ENCODE measurements at places on chromosomes 2 and 18.

DNA sequence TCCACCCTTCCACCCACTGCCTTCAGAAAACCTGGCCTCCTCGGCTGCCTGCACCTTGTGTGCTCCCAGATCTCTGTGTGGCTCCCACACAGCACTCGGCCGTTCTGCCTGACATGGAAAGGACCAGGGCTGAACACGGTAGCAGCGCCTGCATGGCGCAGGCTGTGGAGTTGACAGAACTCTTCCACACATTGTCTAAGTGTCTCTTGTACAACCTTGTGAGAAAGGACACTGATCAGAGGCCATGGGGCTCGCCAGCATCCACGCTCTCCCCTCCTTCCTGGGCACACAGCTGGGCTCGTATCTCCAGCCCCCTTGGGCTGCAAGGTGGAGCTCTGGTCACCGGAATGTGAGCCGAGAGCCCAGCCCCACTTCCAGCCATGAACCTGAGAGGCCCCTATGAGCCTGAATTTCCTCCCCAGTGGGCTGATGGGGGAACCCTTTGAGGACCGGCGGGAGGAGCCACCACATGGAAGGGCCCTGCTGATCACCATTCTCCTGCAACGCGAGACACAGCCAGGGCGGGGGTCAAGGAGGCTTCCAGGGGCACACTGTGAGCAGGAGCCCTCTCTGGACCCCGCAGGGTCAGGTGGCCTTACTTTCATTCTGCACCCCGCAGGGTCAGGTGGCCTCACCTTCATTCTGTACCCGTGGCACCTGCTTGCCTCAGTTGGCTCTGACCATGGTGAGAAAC lies 314.2 kb upstream of the MYT1L start:
- DNase-seq = no peak

DNA sequence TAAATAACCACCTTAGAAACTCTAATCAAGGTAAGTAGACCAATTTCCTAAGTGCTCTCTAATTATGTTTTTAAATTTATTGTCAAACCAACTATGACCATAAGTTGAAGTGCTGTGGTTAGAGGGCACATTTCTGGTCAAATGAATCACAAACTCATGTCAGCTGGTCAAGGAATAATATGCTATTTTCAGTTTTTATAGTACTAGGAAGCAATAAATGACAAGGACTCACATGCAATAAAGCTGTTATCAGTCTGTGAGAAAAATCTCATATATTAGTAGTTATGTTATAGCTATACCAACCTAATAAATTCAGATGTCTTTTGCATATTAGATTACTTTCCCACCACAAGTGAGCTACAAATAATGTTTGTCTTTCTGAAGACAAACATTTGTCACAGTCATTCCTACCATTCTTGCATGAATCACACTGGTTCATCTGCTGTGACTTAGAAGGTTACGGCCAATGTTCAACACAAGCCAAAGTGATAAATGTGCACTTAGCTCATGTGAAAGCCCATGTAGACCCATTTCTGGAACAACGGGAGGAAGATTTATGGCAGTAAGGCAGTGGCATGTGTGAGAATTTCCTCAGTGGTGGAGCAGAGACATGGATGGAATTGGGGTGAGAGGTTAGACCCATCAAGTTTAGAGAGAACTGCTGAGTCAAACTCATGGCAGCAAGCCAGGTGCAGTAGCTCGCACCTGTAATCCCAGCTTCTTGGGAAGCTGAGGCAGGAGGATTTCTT lies 27.4 kb upstream of the CCNYL1 start:
- no peak for DNase-seq

- no peak for DNase-seq
These were observed 42.3 kb upstream of the ALPP start for GRCh38 chr2:232336241-232336736.

- DNase-seq = no peak
These were observed 115.7 kb upstream of the LRATD1 start for GRCh38 chr2:14516844-14517243.

GRCh38 chr2:55345064-55345463 lies 74.6 kb downstream of the CCDC88A start:
- no peak for DNase-seq

GRCh38 chr2:173122936-173123335 lies 47.3 kb downstream of the MAP3K20 start:
- DNase-seq = no peak

GRCh38 chr2:239438995-239439753 lies 38.4 kb upstream of the HDAC4 start:
- no peak for DNase-seq

- DNase-seq = peak; percentile 38
These were observed 908 bp downstream of the STAT1 start for GRCh38 chr2:191012845-191013681.

DNA sequence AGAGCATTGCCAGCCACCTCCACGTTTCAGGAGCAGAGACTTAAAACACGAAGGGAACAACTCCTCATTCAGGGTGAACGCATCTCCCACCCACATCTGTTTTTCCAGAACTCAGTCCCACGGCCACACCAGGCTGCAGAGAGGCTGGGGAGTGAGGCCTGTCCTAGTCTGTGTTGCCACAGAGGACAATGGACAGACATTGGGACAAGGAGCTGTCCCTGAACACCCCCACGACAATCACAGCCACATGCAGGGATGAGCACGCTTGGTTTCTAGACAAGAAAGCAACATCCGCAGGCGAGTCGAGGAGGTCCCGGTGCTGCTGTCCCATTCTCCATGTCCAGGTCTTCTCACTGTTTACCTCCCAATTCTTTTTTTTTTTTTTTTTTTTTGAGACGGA lies 167.4 kb downstream of the EIPR1 start:
- no peak for DNase-seq

GRCh38 chr2:65804777-65805176 lies 372.4 kb upstream of the SPRED2 start:
- no peak for DNase-seq

GRCh38 chr2:101026923-101027469 lies 24.9 kb downstream of the RPL31 start:
- no peak for DNase-seq

DNA sequence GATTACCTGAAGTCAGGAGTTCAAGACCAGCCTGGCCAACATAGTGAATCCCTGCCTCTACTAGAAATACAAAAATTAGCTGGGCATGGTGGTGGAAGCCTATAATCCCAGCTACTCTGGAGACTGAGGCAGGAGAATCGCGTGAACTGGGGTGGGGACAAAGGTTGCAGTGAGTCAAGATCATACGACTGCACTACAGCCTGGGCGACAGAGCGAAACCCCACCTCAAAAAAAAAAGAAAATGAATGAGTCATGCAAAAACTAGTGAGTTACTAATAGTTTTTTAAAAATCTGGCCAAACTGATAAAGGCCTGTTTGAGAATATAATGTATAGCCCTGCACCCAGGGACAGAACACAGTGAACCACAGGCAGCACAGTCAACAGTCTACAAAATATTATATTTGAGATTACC lies 17.5 kb downstream of the AFG3L2 start:
- DNase-seq = no peak

DNA sequence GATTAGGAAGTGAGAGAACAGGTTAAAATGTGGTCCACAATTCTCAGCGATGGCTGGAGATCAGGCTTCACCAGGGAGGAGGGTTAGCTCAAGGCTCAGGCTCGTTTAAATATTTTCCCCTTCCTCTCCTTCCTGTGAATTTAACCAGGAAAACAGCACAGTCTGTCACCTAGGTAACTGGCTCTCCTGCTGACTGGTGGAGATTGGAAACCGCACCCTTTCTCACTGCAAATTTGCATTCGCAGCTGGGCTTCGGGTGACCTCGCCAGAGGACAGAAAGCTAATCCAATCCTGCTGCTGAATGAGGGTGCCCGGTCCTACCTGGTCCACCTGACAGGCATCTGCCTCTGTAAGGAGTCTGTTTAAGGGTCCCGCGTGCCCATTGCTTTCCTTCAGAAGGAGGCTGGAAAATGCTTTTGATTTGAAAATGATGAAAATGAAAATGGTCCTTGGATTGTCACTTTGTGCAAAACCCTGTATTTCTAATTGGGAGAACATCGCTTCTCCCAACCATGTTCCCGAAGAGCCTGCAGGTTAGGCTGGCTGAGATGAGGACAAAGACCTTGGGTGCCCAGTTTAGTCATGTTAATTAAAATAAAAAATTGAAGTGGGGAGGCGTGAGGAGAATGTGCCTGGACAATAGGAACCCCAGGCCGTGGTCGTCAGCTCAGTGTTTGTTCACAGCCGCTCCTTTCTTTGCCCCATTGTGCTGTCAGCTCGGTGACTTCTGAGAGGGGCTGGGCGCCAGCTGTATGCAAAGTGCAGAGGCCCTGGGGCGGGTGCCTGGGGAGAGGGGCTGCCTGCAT lies 43.4 kb upstream of the MTCL1 start:
- peak; percentile 15 for DNase-seq

GRCh38 chr2:3260959-3261358 lies 116.7 kb downstream of the EIPR1 start:
- DNase-seq = no peak

DNA sequence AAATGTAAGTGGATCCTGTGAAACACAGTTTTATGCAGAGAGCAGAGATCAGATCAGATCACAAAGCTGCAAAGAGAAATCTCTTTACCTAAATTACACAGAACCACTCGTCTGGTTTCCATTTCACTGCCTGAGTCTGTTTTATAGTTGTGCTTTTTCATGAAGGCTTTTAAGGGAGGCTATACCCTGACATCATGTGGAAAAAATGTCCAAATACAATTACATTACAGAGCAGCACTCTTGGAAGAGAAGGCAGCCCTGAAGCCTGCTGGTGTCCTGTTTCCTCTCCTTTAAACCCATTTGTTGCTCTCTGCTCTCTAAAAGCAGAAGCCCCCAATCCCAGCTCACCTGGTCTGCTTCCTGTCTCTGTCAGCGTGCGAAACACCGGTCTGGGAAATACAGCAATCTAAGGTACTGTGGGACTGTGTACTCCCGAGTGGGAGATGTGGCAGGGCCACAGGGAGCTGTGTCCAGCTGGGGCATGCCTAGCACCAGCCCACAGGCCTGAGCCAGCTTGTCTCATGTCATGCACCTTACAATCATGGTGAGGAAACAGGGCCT lies 24.8 kb upstream of the ZFP36L2 start:
- DNase-seq = no peak

GRCh38 chr2:172437419-172438341 lies 10.3 kb downstream of the ITGA6 start:
- DNase-seq = peak; percentile 55

DNA sequence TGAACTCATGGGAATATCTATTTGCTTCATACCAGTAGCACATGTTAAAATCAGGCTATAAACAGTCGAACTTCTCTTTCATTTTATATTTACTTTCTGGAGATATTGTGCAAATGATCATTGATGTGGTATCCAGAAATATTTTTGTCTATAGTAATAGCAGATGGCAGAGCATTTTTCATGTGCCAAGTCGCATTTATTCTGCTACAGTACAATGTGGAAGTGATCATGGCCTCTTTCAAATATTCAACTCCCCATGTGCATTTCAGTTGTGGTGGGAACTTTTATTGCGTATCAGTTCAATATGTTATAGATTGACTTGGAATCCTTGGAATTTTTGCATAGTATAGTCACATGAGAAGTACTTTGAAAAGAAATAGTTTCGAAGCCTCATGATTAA lies 57.4 kb downstream of the RHBDD1 start:
- DNase-seq = no peak

DNA sequence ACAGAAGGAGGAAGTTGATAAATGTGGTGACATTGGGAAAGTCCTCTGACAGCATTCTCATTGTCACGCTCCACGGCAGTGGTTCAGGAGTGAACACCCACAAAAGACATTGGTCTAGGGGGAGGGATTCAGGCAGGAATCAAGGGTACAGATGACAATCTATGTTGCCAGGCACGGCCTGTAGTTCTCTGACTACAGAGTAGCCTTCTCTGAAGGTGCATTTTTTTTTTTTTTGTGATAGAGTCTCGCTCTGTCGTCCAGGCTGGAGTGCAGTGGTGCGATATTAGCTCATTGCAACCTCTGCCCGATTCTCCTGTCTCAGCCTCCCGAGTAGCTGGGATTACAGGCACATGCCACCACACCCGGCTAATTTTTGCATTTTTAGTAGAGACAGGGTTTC lies 7.4 kb upstream of the MOB1A start:
- peak; percentile 87 for DNase-seq

GRCh38 chr2:112818094-112818902 lies 18.3 kb downstream of the IL1B start:
- DNase-seq = no peak

DNA sequence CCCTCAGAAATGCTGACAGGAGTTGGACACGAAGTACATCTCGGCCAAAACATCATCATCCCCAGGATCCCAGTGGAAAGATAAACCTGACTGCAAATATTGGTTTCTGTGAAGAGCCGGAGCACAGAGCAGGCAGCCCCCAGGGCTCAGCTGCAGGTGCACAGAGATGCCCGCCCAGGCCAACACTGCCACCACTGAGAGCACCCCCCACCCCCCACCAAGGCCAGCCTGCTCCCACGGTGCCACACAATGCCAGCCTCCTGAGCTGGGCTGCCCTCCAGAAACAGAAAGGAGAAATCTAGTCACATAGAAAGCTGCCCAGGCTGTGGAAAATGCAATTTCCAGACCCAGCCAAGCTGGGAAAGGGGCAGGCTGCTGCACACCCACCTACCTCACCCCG lies 71.7 kb downstream of the GALNT14 start:
- no peak for DNase-seq

GRCh38 chr2:184646177-184646576 lies 47.8 kb downstream of the ZNF804A start:
- DNase-seq = peak; percentile 71

- no peak for DNase-seq
These were observed 159.4 kb downstream of the PXDN start for GRCh38 chr2:1584691-1585485.

DNA sequence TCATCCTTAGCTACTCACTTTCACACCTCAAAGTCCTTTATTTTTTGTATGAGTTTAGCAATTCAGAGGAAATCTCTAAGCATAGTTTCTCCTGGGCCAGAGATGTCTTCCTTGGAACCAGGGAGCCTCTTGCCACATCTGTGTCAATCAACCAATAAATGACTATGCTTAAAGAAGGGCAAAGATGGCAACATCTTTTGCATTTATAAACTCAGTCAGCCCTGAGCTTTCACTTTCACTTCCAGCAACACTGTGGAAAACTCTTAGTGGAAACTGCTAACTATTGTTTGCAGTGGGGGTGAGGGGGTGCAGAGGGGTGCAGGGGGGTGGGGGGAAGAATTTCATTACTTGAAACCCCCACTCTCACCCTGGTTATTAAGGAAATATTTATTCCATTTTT lies 3.4 kb downstream of the ACVR1C start:
- peak; percentile 15 for DNase-seq

DNA sequence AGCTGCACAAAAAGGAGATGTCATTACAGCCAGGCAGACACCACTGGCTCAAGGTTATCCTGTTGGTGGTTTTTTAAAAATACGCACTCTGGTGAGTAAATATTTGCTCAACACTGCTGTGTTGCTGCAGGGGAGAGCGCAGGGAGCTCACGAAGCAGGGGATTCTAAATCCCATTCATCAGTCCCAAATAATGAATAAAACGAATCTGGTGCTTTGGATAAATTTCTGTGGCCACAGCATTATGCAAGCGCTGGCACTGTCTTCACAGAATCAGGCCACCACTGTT lies 256.2 kb downstream of the HDAC4 start:
- no peak for DNase-seq

DNA sequence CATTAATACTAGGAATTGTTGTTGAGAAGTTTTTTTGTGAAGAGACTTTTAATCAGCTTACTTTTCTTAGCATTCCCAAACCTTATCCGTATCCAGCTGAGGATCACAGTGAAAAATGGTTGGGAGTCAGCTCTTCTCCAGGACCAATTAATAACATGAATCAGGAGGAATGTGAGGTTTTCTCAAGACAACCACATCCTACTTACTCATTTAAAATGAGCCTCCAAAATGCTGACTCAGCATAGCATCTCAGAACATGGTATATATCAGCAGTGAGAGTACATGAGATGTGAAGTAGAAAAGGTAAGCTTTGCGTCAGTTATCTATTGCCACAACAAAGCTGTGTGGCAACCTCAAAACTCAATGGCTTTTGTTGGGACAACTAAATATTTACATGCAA lies 140.3 kb downstream of the NRP2 start:
- no peak for DNase-seq

Measured in NAMALWA (cell line).